ENCODE measurements at places on chromosomes 12 and 14. TPM values are rescaled to one million over a fixed set of nuclear protein-coding genes. Genes with fewer than 3 reads are reported as not detected.

DNA sequence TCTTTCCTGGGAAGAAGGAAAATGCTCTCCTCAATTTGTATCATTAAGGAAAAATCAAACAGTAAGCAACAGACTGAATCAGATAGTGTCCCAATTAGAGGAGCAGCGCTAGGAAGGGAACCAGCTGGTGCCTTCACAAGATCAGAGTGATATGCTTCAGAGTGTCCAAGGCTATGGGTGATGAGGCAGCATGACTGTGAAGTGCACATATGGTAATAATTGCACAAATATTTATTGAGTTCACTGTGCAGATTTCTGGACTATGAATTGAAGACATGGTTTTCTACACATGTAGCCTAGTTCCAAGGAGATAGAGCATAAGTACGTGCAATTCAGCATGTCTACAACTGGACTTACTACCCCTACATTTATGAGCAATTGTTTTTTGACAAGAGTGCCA, 78.8 kb upstream of the EVL start:
- DNase-seq, result no peak

DNA sequence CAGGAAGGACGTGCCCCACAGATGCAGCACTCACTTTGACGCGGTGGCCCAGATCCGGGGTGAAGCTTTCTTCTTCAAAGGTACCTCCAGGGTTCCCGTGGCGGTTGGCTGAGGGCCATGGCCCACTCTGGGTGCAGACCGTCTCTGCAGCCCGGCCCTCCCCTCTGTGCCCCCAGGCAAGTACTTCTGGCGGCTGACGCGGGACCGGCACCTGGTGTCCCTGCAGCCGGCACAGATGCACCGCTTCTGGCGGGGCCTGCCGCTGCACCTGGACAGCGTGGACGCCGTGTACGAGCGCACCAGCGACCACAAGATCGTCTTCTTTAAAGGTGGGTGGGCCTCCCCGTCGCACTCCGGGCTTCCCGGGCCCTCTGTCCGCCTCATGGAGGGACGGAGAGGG, 16.9 kb downstream of the MMP17 start:
- no peak for DNase-seq

DNA sequence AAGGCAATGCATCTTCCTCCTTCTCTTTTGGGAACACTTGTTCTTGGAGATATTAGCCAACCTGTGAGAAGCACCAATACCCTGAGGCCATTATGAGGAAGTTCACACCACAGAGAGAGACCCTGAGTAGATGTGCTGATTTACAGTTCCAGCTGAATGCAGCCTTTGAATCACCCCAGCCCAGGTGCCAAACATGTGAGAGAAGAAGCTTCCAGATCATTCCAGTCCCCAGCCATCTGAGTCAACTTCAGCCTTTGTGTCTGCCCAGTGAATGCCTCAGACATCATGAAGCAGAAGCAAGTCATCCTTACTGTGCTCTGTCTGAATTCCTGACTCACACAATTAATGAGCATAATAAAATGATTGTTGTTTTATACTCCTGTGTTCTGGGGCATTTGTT, 25.1 kb downstream of the C12orf42 start:
- no peak for DNase-seq

The CLEC14A gene
- total RNA-seq, result not detected

DNA sequence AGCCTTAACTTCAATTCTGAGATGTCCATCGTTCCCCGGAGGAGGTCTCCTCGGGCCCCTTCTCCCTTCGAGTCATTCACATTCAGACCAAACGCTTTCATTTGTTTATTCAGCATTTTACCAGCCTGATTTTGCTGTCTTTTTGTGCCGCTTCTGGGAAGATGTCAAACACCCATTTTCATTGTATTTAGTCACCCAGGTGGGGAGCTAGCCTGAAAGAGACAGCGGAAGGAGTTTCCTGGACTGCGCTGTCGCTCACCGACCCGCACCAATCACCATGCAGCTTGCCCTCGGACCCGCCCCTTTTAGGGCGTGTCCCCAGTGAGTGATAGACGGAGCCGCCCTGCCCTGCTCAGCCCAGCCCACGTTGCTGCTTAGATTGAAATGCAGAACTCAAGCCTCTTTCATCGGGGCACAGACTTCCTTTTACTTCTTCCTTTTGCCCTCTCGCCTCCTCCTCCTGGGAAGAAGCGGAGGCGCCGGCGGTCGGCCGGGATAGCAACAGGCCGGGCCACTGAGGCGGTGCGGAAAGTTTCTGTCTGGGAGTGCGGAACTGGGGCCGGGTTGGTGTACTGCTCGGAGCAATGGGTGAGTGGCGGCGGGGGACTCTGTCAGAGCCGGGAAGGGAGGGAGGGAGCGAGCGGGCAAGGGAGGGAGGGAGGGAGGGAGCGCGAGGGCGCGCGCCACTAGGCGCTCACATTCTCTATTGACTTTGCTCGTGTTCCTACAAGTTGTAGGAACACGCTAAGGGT, at the start of gene PAX9:
TSS of gene PAX9 (plus strand) at position 355 of the 752 bp plus-strand sequence. CDS start at position 585, 230 bp downstream.
- peak; percentile 73 for DNase-seq

DNA sequence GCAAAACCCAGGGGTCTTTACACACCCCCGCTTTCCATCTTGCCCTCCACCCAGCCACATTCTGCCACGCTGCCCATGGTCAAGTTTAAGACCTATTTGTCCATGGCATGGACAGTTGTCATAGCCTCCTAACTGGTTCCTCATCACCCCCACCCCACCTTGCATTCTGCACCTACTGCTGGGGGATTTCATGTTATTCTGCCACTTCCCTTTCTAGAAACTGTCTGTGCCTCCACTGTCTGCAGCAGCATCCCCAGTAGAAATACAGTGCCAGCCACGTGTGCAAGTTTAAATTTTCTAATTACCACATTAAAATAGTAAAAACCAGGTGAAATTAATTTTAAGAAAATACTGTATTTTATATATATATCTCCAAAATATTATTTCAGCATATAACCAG, 63.2 kb downstream of the WDR20 start:
- no peak for DNase-seq

GRCh38 chr12:79442396-79442795, 248.4 kb downstream of the PAWR start:
- no peak for DNase-seq

The KRT83 gene
- not detected for total RNA-seq

GRCh38 chr12:73181244-73181643, 909.1 kb downstream of the TRHDE start:
- DNase-seq, result no peak

The MGP gene
- total RNA-seq, result not detected

The BCL11B gene
- total RNA-seq, result 49.1 TPM

The C12orf54 gene
- not detected for total RNA-seq

- peak; percentile 74 for DNase-seq
Measured at GRCh38 chr12:49388682-49389386, 21.6 kb downstream of the SPATS2 start.

The HOXC5 gene
- not detected for total RNA-seq

The LRP1-AS gene
- total RNA-seq, result not detected

The KRT77 gene
- not detected for total RNA-seq

DNA sequence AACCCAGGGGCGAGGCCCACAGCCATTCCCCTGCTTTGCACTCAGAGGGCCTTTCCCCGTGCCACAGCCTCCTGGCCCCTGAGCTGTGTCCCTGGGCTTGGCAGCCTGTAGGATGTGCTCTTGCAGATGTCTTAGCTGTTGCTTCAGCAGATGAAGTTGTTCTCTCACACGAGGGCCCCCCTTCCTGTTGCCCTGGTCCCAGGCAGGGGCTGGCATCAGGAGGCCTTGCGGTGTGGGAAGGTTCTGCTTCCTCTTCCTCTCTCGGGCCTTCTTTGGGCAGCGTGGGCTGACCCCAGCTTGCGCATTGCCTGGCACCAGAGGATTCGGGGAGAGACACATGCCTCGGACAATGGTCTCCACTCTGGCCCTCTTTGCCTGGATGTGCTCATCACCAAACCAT, 12.7 kb downstream of the PROX2 start:
- DNase-seq, result no peak

GRCh38 chr12:44640427-44641190, 235.5 kb downstream of the NELL2 start:
- no peak for DNase-seq

DNA sequence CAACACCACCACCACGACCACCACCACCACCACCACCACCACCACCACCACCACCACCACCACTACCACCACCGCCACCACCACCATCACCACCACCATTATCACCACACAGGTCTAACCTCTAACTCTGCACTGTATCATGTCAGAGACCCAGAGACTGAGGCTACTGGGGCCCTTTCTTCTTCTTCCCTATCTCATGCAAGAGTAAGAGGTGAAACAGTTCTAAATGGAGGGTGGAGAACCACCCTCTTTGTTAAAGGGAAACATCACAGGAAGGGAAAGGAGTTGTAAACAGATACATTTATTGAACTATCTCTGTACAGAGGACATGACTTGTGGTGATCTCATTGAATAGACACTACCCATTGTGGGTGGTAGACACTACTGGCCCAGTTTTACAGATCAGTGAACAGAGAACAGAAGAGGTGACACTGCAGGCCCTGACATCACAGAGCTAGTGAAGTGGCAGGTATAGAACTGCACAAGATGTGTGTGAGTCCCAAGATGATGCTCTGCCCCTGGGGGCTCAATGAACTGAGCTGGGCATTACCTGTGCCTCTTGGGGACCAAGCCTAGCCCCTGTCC, 91.6 kb downstream of the FOXN3 start:
- DNase-seq, result no peak

The KCNJ8 gene
- not detected for total RNA-seq

Data from activated CD4-positive, alpha-beta memory T cell treated with anti-CD3 and anti-CD28 coated beads for 36 hours (primary cell).